ENCODE measurements at places on chromosomes 6 and 20.

DNA sequence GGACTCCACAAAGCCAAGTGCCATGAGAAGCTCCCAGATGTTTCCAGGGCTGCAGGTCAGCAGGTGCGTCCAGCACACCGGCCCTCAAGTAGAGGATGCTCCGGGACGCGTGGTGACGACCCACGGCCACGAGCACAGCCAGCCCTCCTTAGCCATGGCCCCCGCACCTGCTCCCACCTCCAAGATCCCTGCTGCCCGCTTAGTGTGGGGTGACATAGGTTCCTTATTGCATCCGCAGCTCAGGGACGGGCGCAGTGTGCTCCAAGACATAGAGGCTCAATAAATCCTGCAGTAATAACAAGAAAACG is 138.1 kb upstream of the RPS6KA2 start:
- no peak for DNase-seq

DNA sequence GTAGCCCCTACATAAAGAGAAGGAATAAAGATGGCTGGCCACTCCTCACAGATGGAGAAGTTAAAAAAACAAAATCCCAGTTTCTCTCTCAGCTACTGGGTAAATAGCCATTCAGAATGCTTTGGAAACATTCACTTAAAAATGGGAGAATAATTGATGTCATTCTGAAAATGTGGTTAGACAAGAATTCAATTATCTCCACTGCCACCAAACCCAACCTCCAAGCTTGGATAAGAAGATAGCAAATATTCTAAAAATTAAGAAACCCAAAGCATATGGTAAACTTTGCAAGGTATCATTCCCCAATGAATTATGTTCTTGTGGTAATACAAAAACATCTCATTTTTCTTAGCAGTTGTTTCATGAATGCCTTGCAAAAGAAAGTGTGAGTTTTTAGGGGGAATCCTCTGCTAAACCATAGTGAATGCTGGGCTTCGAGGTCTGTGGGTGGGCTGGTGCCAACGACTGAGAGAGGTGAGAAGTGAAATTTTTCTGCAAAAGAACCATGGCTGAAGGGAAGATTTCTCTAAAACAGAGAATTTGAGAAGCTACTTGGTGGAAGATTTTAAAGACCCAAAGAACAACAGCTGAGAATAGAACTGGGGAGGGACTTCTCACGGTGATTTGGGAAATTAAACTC is 497.9 kb upstream of the JARID2 start:
- no peak for DNase-seq

- no peak for DNase-seq
These were observed 59.7 kb upstream of the PHACTR1 start for GRCh38 chr6:12656906-12657305.

DNA sequence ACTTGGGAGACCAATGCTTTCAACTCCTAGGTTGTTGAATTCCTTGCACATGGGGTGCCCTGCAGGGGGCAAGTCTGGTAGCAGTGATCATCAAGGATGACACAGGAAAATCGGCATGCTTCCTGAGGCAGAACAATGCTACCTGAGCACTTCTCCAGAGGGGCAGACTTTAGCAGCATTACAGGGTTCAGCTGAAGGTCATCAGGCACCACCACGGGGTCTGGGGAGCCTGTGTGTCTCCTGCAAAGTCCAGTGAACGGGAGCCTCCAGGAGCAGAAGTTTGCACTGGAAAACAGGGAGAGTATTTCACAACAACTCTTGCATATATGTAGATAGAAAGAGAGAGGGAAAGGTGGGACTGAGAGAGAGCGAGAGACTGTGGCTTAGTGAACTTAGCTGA is 10.2 kb downstream of the VSX1 start:
- no peak for DNase-seq

GRCh38 chr6:108039681-108040080 is 34.9 kb downstream of the OSTM1 start:
- no peak for DNase-seq

DNA sequence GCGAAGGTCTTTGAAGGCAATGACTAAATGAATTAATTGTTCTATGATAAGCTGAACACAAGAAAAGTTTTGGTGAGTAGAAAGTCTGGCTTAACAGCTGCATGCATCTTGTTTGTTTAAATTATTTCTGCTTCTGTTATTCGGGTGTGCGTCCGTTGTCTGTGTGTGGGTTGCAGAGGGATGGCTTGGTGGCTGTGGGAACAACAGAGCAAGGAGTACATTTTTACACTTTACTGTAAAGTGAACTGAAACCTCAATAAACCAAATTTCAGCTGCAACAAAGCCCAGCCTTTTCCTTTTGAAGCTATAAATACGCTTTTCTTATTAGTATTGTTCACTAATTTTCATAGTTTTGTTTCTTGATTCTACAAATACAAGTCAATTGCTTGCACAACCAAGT is 3.5 kb upstream of the LAMP5 start:
- DNase-seq: no peak

GRCh38 chr6:134557509-134557908 is 239.6 kb upstream of the SGK1 start:
- no peak for DNase-seq

DNA sequence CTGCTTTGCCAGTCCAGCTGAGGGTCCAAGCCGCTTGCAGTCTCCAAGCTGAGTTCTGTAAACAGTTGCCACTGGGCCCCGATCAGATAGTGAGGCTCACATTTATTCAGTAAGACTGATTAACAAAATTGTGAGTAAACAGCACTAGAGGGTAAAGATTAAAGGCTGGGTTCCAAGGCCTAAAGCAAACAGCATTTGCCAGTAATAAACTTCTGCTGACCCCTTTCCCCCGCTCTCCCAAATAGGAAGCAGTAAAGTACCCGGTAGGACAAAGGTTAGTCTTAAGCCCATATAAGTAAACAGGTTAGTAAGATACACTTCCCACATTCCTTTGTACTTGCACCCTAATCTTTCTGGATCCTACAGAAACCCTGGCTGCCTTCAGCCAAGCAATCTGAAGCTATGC is 181.8 kb downstream of the MEI4 start:
- DNase-seq: no peak

DNA sequence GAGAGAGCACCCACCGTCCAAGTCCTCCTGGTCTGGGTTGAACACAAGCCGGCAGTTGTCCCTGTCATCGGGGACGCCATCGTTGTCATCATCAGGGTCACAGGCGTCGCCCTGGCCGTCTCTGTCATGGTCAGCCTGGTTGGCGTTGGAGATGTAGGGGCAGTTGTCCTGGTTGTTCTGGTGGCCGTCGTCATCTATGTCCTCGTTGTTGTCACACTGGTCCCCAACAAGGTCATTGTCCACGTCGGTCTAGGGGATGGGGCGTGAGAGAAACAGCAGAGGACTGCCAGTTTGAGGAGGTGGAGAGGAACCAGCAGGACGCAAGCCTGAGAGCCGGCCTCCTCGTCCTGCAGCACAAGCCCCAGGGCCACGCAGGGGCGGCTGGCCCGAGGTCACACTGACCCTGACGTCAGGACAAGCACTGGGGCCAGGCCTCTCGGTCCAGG is 28.5 kb downstream of the THBS2 start:
- DNase-seq: no peak

DNA sequence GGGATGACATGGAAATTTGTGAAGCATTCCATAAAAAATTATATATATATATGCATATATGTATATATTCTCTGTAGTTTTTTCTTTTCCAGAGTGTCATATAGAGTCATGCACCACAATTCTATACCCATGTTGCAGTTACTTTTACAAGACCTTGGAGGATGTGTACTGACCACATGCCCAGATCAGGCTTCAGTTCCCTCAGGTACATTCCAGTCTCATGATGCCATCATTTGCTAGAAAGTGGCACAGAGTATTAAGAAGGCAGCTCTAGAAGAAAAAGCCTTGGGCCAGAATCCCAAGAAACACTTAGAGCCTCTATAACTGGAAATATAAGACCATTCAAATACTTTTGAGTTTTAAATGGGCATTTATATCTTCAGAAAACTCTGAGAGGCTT is 685.5 kb upstream of the FLRT3 start:
- no peak for DNase-seq

DNA sequence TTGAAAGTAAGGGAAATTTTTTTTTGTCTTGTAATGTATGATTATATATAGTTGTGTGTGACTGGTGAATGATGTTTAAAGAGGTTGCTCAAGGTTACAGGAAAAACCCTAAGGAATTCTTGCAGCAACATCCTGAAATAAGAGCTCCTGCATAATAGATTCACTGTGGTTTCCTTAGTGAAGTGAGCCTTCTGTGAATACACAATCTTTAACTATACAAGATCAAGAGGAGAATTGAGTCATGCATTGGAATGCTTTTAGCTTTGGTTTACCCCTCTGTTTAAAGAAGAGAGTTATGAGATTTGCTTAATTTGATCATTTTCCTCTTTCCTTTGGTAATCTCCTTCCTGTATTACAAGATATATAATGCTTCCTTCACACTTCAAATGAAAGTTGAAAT is 141.6 kb upstream of the EYA4 start:
- DNase-seq: peak; percentile 99

DNA sequence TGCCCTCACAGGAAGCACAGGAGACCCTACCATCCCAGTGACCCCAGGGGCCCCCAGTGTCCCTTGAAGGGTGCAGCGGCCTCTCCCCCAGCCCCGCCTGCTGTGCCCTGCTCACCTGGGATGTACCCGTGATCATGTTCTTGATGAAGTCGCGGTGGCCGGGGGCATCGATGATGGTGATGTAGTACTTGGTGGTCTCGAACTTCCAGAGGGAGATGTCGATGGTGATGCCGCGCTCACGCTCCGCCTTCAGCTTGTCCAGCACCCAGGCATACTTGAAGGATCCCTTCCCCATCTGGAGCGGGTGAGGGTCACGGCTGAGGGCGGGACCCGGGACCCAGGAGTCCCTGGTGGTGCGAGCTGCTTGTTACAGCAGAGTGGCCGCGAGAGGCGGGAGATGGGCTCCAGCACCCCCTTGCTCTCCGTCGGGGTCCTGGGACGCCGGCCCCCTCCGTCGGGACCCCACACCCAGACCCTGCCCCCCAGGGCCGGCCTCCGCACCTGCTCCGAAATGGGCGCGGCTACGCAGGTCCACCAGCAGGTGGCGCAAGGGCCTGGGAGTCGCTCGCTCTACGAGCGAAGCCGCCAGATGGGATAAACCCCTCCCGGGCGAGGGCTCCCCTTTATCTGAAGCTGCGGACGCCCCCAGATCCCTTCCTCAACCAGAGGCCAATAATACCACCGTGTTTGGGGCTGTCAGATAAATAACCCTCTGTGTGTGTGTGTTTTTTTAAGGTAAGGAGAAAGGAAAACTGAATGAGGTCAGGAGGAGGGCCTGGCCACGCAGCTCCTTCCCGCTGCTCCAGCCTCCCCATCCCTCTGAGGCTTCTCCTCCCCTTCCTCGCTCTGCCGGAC is 2.9 kb downstream of the EEF1A2 start:
- DNase-seq: peak; percentile 40

- no peak for DNase-seq
These were observed 282.2 kb downstream of the PTPRK start for GRCh38 chr6:128238225-128238624.

DNA sequence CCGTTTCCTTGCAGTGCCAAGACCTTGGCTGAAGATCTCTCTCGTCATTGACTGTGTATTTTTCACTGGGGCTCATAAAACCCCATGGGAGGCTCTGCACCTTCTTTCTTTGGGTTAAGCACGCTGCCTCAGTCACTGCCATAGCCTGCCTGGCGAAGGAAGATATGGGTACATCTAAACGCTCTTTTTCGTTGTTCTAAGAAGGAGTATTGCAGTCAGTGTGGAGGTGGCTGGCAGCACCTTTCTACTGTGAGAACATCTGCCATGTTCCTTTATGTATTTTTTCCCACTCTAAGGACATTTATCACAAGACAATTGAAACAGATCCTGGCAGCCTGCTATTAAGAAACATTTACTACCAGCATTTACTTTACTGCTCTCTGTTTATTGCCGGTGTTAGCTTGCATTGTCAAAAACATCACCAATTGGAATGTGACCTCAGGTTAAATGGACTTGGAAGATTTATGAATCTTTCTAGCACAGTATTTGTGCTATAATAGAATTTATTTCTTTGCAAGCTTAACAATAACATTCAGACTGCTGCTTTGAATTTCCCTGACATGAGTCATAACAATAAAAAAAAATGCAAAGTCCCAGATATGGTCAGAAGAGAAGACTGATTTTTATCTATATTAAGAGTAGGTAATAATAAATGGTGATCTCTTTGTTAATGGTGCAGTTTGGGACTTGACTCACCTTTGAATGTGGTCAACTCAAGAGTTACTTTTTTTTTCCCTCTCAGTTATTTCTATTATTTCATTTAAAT is 62.2 kb upstream of the CLDN20 start:
- DNase-seq: peak; percentile 88

DNA sequence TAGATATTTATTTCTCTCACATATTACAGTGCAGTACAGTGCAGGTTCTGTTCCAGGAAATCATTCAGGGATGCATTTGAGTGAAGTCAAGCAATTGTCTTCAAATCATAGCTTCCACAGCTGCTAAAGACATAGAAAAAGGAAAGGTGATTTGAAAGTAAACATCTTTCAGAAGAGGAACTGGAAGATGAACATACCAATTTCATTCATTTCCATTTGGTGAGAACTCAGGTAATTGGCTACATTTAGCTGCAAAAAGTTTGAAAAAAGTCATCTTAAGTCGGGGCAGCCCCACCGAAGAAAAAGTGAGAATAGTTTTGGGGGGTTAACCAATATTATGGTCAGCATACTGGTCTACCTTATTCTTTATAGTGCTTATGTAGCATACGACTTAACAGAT is 61.4 kb upstream of the IL20RA start:
- no peak for DNase-seq

GRCh38 chr6:8177721-8178120 is 75.4 kb upstream of the EEF1E1 start:
- DNase-seq: peak; percentile 9
